ENCODE measurements at places on chromosomes 12 and 14. TPM values are rescaled to one million over a fixed set of nuclear protein-coding genes. Genes with fewer than 3 reads are reported as not detected.

- no peak overlapping the region for H3K27ac ChIP-seq
- peaks cover 54% of the 10 kb centered on the region for H3K36me3 ChIP-seq
- no peak overlapping the region for H3K4me3 ChIP-seq
- peak; percentile 91 for DNase-seq
- H3K4me1 ChIP-seq = no peaks in the 10 kb centered on the region
Measured at GRCh38 chr12:119775246-119775895, 101.7 kb downstream of the CIT start.

- no peak overlapping the region for H3K27ac ChIP-seq
- H3K4me3 ChIP-seq = peak overlapping the region; percentile 79
- H3K4me1 ChIP-seq = no peaks in the 10 kb centered on the region
- no peak for DNase-seq
- no peaks in the 10 kb centered on the region for H3K27me3 ChIP-seq
Measured at GRCh38 chr14:24136684-24137528, 912 bp downstream of the PSME1 start.

Gene EML5
- 2.1 TPM for total RNA-seq

Gene ATXN2
- 89.5 TPM for total RNA-seq
